ENCODE measurements at places on chromosomes 16 and 17.
A peak's percentile ranks its signal among the peaks of the same experiment; 100 is the strongest.

DNA sequence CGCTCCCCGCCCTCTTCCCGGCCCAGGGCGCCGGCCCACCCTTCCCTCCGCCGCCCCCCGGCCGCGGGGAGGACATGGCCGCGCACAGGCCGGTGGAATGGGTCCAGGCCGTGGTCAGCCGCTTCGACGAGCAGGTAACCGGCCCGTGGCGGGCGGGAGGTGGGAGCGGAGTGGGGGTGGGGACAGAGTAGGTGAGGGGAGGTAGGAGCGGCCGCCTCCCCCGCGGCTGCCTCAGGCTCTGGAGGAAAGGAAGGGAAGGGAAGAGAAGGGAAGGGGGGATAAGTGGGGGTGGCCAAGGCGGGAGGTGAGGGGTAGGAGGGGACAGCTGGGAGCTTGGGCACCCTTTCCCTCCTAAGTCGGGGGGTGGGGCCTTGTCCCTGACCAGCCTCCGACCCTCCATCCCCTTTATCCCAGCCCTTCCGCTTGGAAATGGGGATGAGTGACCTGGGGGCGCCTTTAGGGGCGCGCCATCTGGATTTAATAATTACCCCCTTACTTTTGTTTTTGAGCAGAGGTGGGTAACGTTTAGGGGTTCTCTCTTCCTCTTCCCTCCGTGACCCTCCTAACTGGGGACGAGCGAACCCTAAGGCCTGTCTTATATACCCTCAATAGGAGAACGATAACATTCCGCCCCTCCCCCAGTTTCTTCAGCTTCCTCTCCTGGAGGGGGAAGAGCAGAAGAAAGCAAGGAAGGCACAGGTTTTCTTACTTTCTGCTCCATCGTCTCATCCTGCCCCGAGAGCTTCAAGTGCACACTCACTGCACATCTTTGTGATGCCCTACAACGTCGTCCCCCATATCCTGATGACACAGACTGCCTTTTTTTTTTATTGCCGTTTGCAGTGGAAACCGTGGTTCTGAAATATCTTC, 694 bp downstream of the NF1 start:
- peak; percentile 59 for DNase-seq

GRCh38 chr17:17541640-17542001, 45.4 kb upstream of the RASD1 start:
- DNase-seq = no peak

DNA sequence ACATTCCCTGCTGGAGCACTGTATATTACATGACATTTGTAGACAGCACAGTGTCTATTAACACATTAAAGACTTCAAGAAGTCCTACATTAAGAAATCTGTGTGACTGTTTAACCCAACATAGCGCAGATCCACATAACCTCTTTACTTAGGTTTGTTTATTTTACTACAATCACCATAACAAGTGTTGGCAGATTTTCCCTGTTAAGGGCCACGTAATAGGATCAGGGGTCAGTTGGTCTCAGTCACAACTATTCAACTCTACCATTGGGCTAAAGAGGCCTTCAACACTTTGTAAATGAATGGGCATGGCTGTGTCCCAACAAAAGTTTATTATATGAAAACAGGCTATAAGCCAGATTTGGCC, 51.3 kb upstream of the ADORA2B start:
- no peak for DNase-seq

- DNase-seq = no peak
These were observed 430 bp downstream of the BCAS3 start for GRCh38 chr17:60678118-60678444.

DNA sequence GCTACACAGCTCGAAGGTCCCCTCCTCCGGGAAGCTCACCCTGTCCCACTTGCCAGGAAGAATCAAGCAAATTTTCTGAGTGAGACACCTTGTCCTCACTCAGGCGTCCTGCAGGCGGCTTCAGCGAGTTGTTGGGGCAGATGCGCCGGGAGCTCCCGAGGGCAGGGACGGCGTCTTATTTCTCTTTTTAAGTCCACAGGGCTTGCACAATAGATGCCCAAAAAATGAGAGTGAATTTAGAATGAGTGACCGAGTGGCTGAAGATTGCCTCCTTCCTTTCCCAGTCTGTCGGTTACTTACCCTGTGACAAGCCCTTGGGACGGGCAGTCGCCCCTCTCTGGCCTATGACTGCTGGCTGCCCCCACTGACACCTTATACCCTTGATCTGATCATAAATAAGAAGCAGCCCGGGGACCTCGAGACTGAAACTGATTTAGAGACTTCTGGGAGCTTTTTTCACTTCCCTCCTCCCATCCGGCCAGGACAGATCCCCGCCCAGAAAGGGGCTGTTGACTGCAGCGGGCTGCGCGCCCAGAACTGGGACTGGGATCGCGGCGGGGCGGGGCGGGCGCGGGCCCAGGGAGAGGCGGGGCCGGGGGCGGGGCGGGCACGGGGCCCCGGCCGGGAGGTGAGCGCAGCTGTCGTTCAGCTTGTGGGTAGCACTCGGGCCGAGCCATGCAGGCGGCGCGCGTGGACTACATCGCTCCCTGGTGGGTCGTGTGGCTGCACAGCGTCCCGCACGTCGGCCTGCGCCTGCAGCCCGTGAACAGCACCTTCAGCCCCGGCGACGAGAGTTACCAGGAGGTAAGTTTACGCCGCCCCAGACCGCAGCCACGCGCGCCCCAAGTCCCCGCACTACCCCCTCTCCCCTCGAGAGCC, at the start of gene TTYH2:
Gene TTYH2, plus strand, starts transcription at position 659 of the 879 bp plus-strand sequence. Its CDS starts 17 bp downstream, at position 676.
- DNase-seq = peak; percentile 89

- DNase-seq = no peak
These were observed 15.5 kb downstream of the MXRA7 start for GRCh38 chr17:76695059-76695831.
